ENCODE measurements at places on chromosomes 4 and X.
A peak's percentile ranks its signal among the peaks of the same experiment; 100 is the strongest.

DNA sequence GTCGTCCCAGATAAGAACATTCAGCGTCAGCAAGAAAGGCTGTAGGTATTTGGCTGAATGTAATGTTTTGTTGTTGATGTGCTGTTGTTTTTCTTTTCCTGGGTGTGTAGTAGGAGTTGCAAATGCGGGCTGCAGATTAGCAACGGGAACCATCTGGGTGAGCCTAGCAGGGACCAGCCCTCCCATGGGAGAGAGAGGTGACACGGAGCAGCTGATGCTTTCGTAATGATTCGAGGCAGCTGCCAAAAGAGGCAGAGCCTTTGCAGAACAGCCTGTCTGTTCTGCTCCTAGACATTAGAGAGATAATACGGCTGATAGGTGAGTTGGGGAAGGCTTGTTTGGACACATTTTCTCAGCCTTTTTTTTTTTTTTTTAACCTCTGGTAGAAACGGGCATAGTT, 25.3 kb downstream of the ARSF start:
- no peak for DNase-seq

- no peak for DNase-seq
Observed at GRCh38 chr4:149164282-149164681, 651.4 kb downstream of the IQCM start.

- DNase-seq: no peak
Observed at GRCh38 chr4:59518005-59518823, 1681.9 kb upstream of the ADGRL3 start.

- DNase-seq: no peak
Observed at GRCh38 chrX:93259029-93259428, 414.3 kb downstream of the NAP1L3 start.

DNA sequence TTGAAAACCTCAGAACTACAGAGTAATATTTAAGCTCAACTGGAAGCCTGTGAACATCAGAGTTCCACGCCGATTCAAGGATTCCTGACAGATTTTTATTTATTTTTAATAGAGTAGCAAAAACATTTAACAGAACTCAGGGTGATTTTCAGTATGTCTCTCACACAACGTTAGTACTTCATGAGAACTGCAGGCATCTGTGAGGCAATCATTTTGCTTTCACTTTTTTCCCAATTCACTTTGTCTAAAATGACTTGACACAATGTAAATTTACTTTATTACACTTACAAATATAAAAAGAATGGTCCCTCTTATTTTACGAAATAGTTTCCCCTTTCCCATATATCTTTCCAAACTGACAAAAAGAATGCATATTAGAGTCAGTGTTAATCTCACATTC, 869.5 kb upstream of the EPHA5 start:
- DNase-seq: no peak

DNA sequence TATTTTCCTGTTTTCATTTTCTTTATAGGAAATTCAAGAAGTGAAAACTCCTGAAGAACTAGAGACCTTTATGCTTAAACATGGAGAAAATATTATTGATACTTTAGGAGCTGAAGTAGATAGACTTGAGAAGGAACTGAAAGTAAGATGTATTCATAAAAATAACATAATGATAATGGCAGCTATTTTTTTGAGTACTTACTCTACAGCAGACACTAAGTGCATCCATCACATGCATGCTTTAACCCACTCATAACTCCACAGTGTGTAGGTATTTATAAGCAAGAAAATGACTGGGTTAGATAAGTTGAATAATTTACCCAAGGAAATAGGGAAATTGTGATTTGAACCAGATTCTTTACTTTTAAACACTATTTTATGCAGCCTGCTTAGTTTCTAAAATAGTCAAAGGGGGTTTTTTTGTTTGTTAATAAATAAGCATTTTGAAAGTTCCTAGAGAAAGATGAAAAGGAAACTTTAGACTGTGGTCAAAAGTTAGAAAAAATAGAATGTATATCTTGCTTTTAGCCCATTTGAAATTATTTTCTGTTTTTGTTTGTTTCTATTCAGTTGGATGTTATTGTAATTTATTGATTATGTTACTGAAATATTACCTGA, 74.2 kb downstream of the BEND4 start:
- no peak for DNase-seq

- DNase-seq: no peak
Observed at GRCh38 chr4:84279678-84280077, 219.4 kb downstream of the NKX6-1 start.

DNA sequence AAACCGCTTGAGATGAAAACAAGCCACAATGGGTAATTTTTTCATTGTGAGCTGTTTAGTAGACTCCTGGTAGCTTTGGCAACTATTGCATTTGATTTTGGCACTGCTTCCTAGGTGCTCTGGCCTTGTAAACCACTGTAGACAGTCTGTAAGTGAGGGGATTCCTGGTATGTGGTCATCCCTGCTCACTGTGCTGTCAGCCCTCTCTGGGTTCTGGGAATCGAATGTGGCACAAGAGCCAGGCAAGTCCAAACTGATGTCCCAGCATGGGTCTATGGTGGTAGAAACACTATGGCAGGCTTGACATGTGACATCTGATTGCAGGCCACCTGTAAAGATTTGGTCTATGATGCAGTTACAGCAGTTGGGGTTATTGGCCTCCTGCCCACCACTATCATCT, 2.5 kb downstream of the USP51 start:
- no peak for DNase-seq

DNA sequence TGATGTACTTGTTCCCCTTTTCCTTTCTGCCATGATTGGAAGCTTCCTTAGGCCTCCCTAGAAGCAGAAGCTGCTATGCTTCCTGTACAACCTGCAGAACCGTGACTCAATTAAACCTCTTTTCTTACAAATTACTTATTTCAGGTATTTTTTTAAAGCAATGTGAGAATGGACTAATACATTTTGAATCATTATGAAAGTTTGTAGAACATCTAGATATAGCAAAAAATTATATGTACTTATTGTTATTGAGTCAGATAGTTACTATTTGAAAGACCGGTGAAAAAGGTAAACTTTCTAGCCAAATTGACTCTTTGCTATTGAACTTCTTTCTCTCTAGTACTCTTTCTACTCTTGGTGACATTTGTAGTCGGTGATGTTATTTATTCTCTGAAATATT, 777.3 kb upstream of the GALNTL6 start:
- DNase-seq: no peak

GRCh38 chr4:123236606-123237005, 160.0 kb upstream of the SPRY1 start:
- no peak for DNase-seq

GRCh38 chrX:101411984-101412383, 4.0 kb downstream of the HNRNPH2 start:
- no peak for DNase-seq

DNA sequence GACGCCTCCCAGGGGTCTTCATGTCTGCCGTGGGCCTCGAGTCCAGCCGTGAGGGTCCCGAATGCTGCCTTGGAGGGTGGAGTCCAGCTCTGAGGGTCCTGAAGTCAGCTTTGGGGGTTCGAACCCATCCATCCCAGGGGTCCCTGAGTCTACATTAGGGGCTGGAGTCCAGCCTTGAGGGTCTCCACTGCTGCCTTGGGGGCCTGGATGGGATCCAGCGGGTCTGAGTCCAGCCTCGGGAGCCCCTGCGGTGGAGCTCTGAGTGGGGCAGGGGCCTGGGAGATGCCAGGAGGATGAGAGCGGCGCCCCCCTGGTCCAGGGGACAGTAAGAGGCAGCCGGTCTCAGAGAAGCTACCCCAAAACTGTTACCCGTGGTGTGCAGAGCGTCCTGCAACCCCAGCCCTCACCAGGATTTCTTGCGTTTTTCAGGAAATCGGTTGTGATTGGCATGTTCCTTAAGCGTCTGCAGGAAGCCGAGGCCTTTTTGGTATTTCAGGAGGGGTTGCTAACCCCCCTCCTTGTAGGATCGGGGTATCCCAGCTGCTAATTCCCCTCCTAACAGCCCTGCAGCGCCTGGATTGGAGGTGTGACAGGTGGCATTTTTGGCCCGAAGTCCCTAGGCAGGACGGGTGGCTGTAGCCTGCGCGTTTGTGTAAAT, 1.7 kb upstream of the GTPBP6 start:
- no peak for DNase-seq

DNA sequence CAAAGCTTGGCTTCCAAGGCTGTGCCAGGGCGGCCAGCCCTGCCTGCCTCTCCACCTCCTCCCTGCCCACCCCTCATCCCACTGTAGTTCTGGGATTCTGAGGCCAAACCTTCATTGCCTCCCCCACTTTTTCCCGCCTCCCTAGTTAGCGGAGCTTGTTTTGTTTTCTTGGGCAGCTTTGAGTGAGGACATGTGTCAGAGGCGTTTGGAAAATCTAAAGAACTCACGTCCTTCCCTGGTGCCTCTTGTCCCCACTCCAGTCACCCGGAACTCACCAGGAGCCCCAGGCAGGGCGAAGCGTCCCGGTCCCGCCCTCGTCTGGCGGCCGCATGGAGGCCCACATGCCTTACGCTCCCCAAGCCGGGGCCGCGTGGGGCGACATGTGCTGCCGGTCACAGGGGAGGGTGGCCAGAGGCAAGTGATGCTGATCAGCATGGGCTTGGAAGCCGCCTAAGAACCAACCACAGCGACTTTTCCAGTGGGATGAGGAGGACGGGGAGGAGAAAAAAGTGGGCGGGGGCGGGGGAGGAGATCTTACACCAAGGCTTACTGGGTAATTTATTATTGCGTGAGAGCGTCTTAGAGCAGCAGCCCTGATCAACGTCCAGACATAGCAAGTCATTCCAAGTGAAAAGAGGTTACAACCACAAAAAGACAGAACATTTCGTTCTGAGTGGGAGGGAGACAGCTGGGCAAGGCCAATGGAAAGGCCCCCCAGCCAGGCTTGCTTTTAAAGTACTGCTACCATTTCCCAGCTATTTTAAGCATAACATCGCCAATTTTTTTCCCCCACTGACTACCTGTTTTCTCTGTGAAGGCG, 48.5 kb downstream of the PRPS1 start:
- DNase-seq: peak; percentile 22

GRCh38 chrX:19647731-19648588, 132.7 kb upstream of the MAP3K15 start:
- no peak for DNase-seq

DNA sequence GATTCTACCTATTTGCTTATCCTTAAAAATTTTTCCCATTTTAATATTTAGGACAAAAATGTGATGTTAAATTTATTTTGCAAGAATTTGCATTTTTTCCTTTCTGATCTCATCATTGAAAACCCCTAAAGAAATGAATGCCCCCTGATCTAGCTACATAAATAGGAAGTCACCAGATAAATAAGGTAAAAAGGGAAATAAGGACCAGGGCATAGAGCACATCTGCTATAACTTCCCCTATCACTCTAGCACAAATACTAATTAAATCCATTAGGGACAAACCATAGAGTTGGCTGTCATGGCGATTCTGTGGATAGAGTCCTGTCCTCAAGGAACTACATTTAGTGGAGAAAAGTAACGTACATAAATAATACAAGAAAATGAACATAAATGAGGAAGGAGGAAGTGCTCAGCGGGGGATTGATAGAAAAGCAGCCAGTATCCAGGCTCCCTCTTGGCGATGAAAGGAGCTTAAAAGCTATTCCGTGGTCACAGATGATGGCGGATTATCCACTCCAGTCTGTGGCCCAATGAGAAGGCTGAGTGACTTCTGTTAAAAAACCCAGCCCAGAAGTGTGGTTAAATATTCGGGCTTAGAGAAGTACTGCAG, 76.9 kb upstream of the RPL34 start:
- no peak for DNase-seq

GRCh38 chr4:182955411-182955810, 38.2 kb upstream of the DCTD start:
- DNase-seq: no peak

DNA sequence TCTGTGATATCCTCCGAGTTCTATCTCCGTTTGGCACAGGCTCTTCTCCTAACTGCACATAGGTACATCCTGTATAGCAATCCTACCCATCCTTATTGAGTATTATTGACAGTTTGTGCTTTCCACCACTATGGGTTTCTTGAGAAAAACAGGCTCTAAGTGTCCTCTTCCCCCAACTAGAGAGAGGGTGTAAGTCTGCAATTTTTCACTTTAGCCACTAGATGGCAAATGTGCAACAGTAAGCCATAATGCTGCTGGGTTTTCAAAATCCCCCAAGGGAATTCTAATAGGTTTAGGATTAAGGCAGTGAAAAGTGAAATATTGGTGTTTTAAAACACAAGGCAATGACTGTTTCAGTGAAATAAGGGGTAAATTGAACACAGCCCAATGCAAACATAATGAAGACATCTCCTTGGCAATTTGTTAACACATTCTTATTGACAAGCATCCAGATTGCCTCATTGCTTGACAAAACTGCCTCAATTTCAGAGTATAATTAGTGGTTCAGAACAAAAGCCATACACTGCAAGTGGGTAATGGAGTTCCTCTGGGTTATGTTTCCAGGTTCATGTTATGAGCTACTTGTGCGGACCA, 239.0 kb upstream of the HTR2C start:
- DNase-seq: no peak

- no peak for DNase-seq
Observed at GRCh38 chrX:111431001-111431400, 19.0 kb upstream of the DCX start.

GRCh38 chrX:100410901-100411801, 1.1 kb upstream of the PCDH19 start:
- DNase-seq: no peak

DNA sequence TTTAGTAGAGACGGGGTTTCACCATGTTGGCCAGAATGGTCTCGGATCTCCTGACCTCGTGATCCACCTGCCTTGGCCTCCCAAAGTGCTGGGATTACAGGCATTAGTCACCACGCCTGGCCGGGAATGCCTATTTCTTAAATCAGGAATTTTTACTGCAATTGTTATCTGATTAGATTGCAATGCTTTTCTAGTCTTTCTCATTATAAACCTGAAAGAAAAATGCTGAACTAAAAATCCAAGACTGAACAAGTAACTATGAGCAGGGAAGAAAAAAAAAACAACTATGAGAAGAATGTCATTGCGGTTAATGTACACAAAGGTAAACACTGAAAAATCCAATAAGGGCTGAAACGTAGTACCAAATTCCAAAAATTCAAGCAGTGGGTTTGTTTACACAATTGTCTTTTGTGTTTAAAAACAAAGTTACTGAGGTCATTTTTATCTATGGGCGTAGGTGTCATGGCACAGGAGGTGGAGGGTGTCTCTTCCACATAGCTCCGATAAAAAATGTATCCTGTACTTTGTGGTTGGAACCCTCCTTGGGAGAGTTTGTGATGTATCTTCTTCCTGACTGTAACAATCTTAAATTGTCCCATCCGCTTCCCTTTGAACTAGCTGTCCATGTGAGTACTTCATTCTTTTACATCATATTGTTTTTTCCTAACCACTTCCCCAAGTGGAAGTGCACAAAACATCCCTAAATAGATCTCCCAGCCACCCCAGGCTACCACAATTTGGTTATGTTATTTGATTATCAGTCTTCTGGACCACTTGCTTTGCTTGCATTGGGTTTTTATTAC, 11.1 kb upstream of the TMEM156 start:
- no peak for DNase-seq

DNA sequence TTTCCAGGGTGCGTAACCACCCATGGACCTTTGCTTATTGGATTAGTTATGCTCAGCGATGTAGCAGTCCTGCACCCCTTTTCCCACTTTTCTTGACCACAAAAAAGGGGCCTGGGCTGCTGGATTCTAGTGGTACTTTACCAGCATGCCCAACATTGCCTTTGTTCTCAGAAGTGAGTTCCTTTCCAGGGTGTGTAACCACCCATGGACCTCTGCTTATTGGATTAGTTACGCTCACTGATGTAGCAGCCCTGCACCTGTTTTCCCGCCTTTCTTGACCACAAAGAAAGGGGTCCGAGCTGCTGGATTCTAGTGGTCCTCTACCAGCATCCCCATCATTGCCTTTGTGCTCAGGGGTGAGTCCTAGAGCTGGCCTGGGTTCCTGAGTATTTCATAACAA, 138.2 kb downstream of the COX18 start:
- DNase-seq: no peak

- DNase-seq: no peak
Observed at GRCh38 chrX:22376369-22376768, 103.7 kb downstream of the CBLL2 start.
